Activated CD4-positive, alpha-beta T cell treated with anti-CD3 and anti-CD28 coated beads, Interleukin-2, amount 10 ng/mL, durations not matched to agents 24 days and 14 days (primary cell): ENCODE measurements at places on chromosomes 6 and 20. TPM values are rescaled to one million over a fixed set of nuclear protein-coding genes. Genes with fewer than 3 reads are reported as not detected.
A peak's percentile ranks its signal among the peaks of the same experiment; 100 is the strongest.

TCF19 gene
- total RNA-seq, result 79.5 and 82.6 TPM in 2 replicates

CASS4 gene
- total RNA-seq, result 2.8 and 3.1 TPM in 2 replicates

EDN3 gene
- not detected in 2 replicates for total RNA-seq

LINC00237 gene
- not detected in 2 replicates for total RNA-seq

PPIL6 gene
- not detected in 2 replicates for total RNA-seq

GJA10 gene
- not detected in 2 replicates for total RNA-seq

FRMD1 gene
- total RNA-seq, result not detected in 2 replicates

TBXT gene
- total RNA-seq, result not detected in 2 replicates

ENPP5 gene
- not detected in 2 replicates for total RNA-seq

GGTLC1 gene
- total RNA-seq, result not detected in 2 replicates

DNA sequence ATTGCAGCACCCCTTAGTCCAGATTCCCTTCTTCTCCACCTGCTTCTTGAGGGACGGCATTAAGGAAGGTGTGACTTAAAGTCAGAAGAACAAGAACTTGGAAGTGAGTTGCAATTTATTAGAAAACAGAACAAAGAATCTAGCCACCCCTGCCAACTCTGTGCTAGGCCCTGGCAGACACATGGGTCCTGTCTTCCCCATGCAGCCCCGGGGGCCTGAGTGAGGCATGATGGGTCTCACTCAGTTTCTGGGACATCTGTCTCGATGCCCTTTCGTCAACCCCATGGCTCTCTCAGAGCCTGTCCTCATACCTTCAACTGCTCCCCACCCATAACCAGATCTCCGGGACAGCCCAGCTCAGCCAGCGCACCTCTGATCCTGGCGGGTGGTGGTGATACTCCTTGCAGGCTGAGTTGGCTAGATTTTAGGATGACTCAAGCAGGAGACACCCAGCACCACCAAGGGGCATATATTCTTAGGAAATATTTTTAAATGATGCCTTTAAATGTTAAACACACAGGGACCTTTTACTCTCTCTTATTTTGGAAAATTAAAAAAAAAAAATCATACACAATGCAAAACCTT lies 143.2 kb upstream of the RNF24 start:
- DNase-seq, result no peak

GRCh38 chr20:58228484-58229197 lies at the start of gene ANKRD60:
Gene ANKRD60, minus strand, starts transcription at chr20:58228653. Its CDS starts 0 bp downstream, at chr20:58228653.
- DNase-seq, result peak; percentile 75

DNA sequence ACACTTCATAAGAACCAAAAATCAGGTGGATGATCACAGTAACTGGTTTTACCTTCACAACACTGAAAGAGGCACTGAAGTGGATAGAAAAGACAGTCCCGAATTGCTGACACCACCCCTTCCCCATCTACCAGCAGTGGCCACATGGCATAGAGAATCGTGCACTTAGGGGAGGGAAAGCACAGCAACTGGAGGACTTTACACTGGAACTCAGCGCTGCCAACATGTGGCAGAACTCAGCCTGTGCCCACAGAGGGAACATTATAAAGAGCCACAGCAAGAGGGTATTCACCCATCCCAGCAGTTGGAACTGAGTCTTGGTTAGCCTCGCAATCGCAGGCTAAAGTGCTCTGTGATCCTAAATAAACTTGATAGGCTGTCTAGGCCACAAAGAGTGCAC lies 6.5 kb upstream of the KIAA1586 start:
- no peak for DNase-seq

GRCh38 chr20:41786158-41786557 lies 168.0 kb upstream of the CHD6 start:
- DNase-seq, result no peak

DNA sequence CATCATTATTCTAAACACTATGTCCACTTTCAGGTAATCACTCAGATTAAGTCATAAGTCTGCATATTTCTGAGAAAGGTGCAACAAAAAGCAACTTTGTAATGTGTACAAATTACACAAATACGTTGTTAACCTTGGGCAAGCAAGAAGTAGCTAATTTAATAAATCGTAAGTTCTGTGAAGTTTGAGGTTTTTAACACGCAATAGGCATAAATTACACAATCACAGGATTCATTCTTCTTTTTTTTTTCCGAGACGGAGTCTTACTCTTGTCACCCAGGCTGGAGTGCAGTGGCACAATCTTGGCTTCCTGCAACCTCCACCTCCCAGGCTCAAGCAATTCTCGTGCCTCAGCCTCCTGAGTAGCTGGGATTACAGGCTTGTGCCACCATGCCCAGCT lies 57.2 kb upstream of the F13A1 start:
- DNase-seq, result no peak

DNA sequence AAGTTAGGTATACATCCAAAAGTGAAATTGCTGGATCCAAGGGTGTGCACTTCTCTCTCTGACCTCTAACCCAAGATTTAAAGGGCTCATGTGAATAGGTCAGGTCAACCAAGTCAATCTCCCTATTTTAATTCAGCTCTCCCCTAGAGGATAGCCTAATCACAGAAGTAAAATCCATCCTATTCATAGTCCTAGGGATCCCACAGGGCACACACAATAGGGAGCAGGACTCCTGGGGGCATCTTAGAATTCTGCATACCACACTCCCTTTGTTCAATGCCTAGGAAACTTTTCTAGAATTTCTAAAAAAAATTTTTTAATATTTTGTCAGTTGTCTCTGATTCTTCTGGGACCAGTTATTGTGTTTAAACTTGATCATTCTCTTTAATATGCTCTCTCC lies 35.1 kb downstream of the CST9L start:
- DNase-seq, result no peak

DNA sequence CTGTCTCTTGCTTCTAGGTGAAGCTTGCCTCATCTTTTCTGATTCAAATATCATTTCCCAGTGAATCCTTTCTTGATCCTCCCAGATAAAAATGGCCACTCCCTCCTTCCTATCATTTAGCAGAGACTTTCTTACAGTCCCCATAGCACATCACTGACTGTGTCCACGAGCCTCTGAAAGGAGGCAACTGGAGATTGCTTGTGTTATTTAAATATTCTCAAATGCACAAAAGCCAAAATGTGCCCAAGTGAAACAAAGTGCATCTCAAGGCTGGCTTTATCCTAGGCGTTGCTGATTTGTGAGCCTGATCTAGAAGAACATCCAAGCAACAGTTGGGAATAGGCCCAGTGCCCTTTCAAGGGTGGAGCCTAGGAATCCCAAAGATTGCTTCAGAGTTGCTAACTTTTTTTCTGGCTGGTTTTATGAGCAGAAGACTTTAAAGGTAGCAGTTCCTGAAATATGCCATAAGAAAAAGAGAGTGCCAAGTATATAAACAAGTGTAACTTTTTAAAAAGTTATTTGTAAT lies 393.6 kb downstream of the CD83 start:
- no peak for DNase-seq

GRCh38 chr20:58723628-58723984 lies 31.0 kb downstream of the NPEPL1 start:
- DNase-seq, result no peak

GRCh38 chr6:11830520-11830919 lies 51.9 kb upstream of the ADTRP start:
- no peak for DNase-seq

DNA sequence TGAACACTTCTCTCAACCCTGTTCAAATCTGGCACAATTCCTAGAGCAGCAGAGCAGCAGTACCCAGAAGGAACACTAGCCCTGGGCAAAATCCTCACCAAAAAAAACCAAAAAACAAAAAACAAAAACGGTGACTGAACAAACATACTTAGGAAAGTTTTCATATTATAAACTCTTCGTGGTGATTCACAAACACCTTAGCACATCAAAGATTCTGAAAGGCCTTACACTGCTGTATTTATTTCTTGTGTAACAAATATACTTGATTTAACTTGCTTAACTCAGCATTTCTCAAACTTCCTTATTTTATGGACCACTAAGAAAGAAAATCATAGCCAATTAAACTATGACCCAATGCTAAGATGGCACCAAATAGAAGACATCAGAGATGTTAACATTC lies 57.8 kb upstream of the RREB1 start:
- DNase-seq, result no peak

DNA sequence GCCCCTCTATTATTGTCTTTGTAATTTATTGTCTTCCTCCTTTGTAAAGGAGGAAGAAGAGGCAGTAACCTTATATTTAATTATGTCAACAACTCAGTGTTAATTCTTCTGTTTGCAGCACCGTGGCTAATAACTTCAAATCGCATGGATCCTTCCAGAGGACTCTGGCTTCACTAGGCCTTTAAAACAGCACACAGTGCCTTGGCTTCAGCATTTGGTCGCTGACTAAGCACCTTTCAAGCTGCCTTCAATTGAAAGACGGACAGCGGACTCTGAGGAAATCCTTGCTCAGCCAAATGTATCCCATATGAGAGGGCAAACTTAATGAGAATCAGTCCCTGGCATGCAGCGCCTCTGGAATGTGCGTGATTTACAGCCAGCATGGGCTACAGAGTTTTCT lies 64.2 kb downstream of the SGK1 start:
- DNase-seq, result no peak
